Activated CD4-positive, alpha-beta T cell treated with anti-CD3 and anti-CD28 coated beads, Interleukin-2, amount 50 U/mL, for 16 hours (primary cell): ENCODE measurements at places on chromosomes 1 and 21.

DNA sequence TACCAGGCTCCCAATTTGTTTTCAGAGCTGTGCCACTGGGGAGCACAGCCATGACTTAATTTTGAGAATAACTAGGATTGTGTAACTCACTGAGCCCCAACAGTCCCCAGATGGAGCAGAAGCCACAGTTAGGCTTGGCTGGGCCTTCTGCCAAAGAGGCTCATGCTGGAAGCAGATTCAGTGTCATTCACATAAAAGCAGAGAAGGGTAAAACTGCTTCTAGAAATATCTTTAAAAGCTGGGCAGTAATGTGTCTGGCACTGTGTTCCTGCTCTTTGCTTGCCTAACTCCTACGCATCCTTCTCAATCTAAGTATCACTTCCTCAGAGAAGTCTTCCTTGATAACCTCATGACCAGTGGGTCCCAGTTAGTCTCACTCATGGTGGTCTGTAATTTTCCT is 20.3 kb downstream of the STK40 start:
- no peak for DNase-seq

DNA sequence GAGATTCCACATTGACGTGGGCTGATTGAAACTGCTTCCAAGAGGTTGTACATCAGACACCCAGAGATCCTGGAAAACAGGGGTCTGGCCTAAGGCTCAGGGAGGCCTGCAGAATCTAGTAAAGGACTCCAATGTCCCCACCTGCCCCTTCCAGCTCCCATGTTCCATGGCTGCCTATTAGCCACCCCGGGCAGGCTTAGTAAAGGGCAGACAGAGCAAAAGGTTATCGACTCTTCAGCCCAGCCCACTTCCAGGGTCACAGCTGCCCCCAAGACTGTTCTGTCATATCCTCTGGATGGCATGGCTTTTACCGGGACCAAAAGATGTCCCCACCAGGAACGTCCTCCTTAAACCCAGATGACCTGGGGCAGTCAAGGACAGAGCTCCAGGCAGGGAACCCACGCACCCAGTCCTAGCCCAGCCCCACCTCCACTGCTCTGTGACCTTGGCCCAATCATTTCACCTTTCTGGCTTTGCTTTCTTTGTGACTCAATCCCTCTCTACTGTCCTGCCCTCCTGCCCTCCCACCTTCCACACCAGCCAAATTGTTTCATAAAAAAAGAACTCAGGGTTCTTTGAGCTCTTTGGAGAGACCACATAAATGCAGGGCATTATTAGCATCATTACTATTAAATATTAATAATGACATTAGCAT is 4.8 kb upstream of the CNTN2 start:
- DNase-seq = no peak

GRCh38 chr1:184752656-184753055 is 2.0 kb downstream of the EDEM3 start:
- no peak for DNase-seq

- DNase-seq = no peak
Observed at GRCh38 chr1:161122967-161123366, 5.1 kb downstream of the NIT1 start.

GRCh38 chr1:207017615-207018559 is 14.7 kb downstream of the C1orf116 start:
- no peak for DNase-seq
